Stimulated activated CD4-positive, alpha-beta T cell treated with anti-CD3 and anti-CD28 coated beads, Interleukin-12 subunit alpha, Interleukin-12 subunit beta, amount 100 ng/mL, for 4 hours (primary cell): ENCODE measurements at places on chromosomes 5 and 9.

- no peak for DNase-seq
These were observed 81.6 kb downstream of the NDUFS4 start for GRCh38 chr5:53642061-53642460.

DNA sequence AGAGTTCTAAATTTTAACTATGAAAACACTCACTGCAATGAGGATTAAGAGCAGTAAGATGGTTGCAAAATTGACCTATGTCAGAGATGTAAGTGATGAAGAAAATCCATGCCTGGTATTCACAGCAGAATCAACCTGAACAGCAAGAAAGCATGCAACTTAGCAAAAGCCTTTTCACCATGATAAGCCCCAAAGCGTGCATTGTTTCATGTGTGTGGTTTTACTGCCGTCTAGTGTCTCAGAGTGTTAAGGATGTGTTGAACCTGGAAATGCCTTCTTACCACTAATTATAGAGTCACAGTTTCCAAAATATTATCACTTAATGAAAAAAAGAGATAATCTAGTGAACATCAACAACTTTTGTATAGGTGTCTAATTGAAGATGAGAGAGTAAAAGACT lies 415.2 kb upstream of the TRPC7 start:
- no peak for DNase-seq

- DNase-seq: no peak
These were observed 816.8 kb downstream of the MTRR start for GRCh38 chr5:8685704-8686103.

- DNase-seq: no peak
These were observed 173.7 kb downstream of the GABRB2 start for GRCh38 chr5:161372682-161373344.

DNA sequence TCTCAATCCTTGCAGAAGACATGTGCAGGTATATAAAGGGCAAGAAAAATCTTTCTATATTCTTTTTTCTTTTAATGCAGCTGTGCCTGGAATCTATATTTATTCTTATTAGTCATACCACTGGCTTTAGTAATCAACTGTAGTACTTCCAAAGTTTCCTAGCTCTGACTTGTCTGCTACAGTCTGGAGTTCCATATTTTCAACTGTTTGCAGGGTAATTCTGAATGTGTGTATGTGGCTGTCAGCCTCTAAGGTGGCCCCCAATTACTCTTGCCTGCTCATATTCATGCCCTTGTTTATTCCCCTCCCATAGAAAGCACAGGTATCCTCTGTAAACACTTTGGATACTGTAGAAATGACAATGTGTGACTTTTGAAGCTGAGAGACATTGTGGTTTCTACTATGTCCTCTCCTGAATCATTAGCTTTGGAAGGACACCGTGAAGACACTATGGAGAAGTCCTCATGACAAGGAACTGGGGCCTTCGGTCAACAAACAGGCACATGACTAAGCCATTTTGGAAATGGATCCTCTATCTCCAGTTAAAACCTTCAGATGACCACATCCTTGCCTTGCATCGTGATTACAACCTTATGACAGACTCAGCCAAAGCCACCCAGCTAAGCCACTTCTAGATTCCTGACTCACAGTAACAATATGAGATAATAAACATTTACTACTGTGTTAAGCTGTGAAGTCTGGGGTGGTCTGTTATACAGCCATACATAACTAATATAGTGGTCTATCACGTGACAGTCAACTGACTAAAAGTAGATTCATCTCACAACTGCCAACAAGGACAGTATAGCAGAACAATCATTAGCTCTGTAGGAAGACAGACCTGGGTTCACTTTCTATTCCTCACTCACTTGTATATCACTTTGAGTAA lies 49.5 kb upstream of the SUSD1 start:
- no peak for DNase-seq

DNA sequence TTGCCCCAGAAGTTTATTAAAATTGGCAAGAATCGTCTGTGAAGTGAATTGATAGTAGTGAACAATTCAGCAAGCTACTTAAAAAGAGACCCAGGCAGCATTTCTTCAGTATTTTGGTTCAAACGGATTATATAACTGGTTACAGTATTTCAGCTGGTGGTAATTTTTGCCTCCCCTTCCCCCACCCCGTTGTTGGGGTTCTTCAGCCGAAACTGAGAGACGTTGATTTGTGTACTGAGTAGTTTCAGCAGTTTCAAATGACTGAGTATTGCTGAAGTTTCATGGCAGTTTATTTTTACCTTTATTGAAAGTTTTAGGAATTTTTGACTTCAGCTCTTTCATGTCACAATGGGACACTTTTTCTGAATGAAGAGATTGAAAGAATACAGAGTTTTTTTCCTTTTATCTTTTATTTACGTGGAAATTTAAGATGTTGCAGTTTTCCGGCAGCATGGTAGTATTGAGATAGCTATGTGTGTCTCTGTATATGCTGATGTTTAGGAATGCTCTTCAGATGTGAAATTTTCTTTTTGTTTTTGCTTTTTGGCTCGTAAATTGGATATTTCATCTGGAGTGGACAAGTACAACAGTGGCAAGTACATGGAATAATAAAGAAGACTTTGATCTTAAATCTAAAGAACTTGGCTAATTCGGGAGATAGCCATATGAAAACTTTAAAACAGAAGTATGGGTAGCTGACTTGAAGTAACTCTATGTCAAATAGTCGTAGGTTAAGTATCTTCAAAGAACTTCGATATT lies 1.9 kb downstream of the GPBP1 start:
- DNase-seq: peak; percentile 39
